ENCODE measurements at places on chromosomes 12 and 14.

DNA sequence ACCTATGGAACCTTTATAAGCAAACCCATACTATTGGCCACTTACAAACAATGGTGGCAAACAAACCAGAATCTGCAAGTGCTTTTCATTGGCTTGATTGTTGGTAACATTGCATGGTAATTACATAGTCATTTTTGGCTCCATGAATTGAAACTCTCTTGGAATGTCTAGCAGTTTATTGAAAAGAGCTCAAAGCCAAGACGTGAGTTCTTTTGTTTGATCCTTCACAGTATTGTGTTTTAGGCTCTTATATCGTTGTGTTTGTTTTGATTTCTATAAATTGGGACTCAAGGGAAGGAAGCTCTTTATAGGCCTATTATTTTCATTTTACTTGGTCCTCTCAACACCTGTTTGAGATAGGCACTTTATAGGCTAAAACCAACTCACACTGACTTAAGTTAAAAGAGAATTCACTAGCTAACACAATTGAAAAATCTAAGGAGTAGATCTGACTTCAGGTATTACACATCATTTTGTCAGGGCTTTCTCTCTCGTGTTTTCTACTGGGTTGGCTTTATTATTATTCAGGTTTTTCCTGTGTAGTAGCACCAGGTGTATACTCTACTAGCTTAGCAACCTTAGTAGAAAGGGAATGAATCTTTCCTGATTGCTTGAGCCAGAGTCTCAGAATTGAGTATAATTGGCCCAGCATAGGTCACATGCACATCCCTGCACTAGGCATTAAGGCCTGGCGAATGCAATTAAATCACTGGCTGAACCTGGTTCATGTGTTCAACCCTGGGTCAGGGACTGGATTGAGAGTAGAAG, 341.4 kb downstream of the RAD51B start:
- DNase-seq: no peak

DNA sequence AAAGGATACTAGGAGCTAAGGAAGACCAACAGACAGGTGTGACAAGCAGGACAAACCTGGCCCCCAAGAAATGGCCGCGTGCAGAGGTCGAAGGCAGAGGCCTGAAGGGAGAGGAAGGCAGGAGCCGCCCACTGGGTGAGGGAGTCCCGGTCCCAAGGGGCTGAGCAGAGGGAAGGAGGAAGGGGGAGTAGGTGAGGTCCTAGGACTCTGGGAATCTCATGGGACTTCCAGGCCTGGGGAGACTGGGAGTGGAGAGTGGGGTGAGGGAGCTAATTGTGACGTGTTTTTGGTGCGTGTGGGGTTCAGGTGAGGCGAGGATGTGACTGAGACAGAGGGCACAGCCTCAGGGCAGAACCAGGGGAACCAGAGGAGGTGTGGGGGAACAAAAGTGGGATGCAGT, 11.7 kb upstream of the FLVCR2 start:
- no peak for DNase-seq

- DNase-seq: no peak
These were observed 884.3 kb downstream of the GALC start for GRCh38 chr14:87108726-87109125.

DNA sequence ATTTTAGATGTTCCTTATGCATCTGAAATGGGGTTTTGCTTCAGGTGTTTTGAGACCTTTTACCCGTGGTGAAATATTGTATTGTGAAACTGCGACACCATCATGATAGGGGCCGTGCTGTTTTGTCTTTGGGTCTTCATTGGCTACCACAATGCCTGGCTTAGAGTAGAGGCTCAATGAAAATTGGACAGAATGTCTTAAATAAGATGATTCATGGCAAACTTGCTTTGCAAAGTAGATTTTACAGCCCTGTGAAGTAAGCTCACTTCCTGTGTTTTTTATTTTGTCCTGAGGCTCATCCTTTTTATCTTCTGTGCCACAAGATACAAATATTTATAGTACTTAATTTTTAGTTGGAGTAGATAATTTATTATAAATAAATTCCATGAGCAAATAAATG, 111.3 kb upstream of the FRMD6 start:
- no peak for DNase-seq

DNA sequence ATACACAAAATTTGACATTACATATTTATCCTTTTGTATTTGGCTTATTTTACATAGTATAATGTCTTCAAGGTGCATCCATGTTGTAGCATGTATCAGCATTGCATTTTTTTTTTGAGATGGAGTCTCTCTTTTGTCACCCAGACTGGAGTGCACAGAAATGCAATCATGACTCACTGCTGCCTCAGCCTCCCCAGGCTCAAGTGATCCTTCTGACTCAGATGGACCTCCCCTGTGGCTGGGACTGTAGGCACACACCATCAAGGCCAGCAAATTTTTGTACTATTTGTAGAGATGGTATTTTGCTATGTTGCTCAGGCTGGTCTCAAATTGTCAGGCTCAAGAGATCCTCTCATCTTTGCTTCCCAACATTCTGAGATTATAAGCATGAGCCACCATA, 214.4 kb upstream of the ALG10B start:
- no peak for DNase-seq

- DNase-seq: no peak
These were observed 19.6 kb downstream of the CCDC60 start for GRCh38 chr12:119354172-119354571.

- DNase-seq: no peak
These were observed 95.4 kb downstream of the CCER1 start for GRCh38 chr12:90859591-90859990.
